ENCODE measurements at places on chromosomes 16 and 17. TPM values are rescaled to one million over a fixed set of nuclear protein-coding genes. Genes with fewer than 3 reads are reported as not detected.

The HBZ gene
- not detected for total RNA-seq

The DHRS7C gene
- not detected for total RNA-seq

The MPP2 gene
- 1.4 TPM for total RNA-seq

The ACE gene
- total RNA-seq, result not detected

All from activated T-helper 2 cell treated with anti-CD3 and anti-CD28 coated beads, Interferon-gamma antibody, Interleukin-2, Interleukin-4, amounts not matched to agents 10 μg/mL and 5 μg/mL and 100 μg/mL, durations not matched to agents 14 hours and 24 hours and 36 hours (primary cell).